ENCODE measurements at places on chromosomes 13 and 19.

DNA sequence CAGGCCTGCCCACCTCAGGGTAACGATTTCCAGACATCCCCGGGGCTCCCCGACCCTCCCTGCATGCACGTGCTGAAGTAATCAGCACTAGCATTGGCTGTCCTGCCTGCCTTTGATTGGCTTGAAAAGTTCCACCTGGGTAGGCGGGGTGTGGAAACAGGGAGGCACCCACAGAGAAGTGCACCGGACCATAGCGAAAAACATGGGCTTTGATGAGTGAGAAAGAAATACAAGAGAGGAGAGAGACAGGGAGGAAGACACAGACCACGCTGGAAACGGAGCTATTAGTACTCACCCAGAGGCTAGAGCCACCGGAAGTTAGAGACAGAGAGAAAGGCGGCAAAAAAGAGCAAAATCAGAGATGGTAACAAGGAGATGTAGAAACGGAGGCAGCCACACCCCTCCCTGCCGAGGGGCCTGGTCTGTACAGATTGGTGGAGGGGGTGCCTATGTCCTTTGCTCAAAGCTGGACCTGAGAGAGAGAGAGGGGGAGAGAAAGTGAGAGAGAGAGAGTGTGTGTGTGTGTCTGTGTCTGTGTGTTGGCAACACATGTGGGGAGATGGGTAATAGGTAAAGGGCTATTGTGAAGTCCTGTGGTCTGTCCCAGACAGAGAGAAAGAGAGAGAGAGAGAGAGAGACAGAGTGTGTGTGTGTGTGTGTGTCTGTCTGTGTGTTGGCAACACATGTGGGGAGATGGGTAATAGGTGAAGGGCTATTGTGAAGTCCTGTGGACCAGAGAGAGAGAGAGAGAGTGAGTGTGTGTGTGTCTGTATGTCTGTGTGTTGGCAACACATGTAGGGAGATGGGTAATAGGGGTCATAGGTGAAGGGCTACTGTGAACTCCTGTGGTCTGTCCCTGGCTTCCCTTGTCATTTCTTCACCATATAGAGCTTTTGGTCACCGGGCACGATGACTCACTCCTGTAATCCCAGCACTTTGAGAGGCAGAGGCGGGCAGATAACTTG, 2.9 kb downstream of the CGB3 start:
- no peak for DNase-seq

DNA sequence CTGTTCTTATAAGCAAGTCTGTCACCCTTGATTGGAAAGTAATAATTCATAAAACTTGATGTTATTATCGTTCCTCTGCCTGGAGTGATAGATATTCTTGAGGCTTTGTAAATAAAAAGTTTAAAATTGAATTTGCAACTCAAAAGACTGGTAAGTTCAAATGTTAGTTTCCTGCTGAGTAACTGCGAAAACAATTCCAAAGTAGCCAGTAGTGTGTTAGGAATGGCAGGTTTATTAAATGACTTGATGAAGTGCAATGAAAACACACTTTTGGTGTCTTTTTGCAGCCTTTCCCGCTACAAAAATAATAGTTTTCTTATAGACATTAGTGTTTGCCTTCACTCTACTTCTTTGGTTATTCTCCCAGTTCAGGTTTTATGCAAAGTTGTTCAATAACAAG, 299.3 kb downstream of the DLEU7 start:
- DNase-seq: no peak

DNA sequence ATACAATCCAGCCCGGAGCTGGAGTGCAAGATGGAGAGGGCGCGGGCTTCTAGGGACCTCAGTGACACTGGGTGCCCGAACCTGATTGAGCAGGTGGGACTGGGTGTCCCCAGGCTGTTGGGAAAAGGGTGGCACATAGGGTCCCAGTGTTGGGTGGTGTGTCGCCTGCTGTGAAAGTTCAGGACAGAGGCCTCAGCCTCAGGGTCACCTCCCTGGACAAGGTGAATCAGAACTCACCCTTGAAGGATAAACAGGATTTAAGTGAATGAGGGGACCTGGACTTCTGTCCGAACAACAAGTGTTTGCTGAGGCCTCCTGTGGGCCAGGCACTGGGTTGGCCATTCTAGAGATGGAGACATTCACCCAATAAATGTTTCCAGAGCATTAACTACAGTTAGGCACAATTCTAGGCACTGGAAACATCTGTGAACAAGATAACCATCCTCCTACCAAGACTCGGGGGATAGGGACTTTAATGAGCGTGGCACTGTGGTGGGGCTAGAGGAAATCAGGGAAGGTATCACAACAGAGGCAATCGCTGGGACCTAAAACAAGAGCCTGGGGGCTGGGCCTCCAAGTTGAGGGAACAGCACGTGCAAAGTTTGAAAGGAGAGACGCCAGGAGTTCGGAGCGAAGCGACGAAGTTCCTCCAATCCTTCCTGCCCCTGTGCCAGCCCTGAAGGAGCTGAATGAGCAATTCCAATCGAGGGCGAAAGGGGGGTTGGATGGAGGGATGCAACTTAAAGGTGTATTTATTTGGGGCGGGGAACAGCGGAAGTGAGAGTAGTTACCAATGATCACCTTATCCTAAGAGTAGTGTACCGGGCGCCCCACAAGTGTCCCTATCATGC, 921 bp upstream of the POLD1 start:
- no peak for DNase-seq

GRCh38 chr19:7456964-7457541, 31.8 kb downstream of the PEX11G start:
- DNase-seq: no peak

DNA sequence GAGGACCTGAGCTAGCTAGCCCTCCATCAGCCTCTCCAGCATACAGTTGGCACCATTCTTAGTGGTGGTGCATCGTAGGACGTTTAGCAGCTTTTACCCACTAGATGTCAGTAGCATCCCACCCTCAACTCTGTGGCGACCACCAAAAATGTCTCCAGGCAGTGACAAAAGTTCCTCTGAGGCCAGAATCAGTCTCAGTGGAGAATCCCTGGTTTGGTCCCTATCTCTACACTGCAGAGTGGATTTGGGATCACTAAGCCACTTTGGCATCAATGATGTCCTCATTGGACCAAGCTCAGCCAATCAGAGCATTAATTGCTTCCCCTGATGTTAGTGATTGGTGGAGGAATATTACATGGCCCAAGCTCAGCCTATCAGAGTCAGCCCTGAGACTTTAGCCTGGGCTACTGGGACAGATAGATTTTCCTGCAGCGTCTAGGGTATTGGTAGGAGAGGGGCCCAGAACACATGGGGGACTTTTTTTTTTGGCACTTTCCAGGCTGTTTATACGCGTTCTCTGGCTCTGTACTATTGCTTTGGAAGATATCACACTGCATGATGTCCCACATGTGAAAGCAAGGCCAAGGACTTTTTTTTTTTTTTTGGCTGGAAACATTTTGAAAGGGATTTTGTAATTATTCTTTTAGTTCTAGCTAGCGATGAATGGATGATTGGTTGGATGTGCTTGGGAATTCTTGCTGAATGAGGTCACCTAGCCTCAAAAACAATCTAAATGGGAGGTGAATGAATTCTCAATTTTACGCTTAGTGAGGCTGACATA, 7.0 kb downstream of the TMEM221 start:
- no peak for DNase-seq

GRCh38 chr13:65844266-65844841, 1385.8 kb downstream of the PCDH9 start:
- no peak for DNase-seq

GRCh38 chr19:35908010-35908441, at the start of gene TYROBP:
Gene TYROBP, minus strand, starts transcription at chr19:35908295. Its CDS starts 67 bp downstream, at chr19:35908228.
- no peak for DNase-seq

- no peak for DNase-seq
Observed at GRCh38 chr13:76751278-76751677, 134.9 kb downstream of the KCTD12 start.

- no peak for DNase-seq
Observed at GRCh38 chr13:87123987-87124784, 547.0 kb upstream of the SLITRK5 start.

DNA sequence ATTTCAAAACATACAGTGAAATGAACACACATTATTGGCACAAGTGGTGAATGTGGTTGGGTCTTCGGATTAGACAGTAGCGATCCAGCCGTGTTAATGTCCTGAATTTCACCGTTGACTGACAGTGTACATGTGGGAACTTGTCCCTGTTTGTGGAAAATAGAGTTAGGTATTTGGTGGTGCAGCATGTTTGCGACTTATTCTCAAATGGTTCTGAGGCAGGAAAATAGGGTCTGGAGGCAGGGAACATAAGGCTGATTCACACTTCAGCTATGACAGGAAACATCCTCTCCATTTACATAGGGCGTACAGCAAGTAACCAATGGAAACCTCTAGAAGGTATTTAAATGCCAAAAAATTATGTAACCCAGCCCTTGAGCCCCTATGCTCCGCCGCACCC, 4.2 kb downstream of the LGALS7B start:
- no peak for DNase-seq

GRCh38 chr19:4700693-4700970, 23.0 kb downstream of the DPP9 start:
- DNase-seq: no peak

DNA sequence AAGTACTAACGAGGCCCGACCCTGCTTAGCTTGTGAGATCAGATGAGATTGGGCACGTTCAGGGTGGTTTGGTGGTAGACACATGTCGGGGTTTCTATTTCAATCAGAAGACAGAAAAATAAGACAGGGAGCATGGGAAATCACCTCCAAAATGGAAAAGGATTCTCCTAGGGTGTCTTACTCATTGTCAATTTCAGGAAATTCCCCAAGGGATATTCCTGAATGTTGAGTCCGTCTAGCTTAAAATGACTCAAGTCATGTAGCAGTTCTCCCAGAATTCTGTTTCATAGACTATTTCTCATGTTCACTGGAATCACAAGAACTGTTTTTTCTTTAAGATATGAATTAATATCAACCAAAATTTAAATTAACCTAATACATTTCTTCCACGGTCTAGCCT, 380.1 kb downstream of the EFNB2 start:
- no peak for DNase-seq
